ENCODE measurements at places on chromosomes 12 and 14.

DNA sequence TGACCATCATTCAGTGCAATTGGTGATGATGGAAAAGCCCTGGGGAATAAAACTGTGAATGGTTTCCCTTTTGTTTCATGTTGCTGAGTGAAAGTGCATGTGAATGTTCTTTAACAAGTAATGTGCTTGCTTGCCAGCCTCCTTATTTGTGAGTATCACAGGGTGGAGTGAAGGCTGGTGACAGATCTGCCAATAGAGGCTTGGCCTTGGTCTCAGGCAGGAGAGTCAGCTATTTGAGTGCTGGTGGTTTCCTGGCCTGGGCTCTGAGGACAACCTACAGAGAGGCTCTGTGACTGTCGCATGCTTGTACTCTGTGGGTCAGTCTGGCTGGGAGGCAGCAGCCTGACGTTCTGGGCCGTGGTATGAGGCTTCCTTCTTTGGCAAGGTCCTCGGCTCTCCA lies 20.7 kb downstream of the KRT85 start:
- no peak for DNase-seq

GRCh38 chr14:103788086-103788485 lies 59.3 kb downstream of the PPP1R13B start:
- no peak for DNase-seq

GRCh38 chr12:6234214-6234613 lies 34.0 kb downstream of the CD9 start:
- DNase-seq: no peak

DNA sequence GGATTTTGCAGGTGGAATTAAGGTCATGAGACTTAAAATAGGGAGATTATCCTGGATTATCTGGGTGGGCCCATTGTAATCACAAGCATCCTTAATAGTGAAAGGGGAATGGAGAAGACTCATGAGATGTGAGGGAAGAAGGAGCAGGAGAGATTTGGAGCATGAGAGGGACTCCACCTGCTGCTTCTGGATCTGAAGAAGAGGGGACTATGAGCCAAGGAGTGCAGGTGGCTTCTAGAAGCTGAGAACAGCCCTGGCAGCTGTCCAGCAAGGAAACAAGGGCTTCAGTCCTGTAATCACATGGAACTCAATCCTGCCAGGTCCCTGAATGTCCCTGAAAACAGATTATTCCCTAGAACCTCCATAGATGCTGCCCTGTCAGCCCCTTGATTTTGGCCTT lies 67.8 kb downstream of the PELI2 start:
- no peak for DNase-seq

DNA sequence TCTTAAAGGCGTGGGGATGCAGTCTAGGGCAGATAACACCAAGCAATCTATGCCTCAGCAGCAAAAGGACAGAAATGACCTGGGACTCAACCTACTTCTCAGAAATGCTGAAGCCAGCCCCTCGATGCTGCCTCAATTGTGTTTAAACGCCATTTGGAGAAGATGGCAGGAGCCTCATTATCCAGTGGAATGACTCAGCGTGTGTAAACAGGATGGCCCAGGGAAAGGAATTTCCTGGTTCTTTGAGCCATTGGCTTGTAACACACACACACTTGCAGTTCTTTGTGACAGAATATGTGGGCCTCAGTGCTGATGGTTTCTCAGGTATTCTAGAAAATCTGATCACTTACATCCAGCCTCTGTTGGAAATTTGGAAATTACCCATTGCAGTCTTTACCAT lies 154.3 kb downstream of the NTF3 start:
- DNase-seq: no peak

Data from SK-N-MC (cell line).